ENCODE measurements at places on chromosomes 13 and 19. TPM values are rescaled to one million over a fixed set of nuclear protein-coding genes. Genes with fewer than 3 reads are reported as not detected.

KLF1 gene
- total RNA-seq, result 1.6 TPM

TLE6 gene
- total RNA-seq, result 0.82 TPM

NOVA2 gene
- 2.9 TPM for total RNA-seq

LMTK3 gene
- total RNA-seq, result 0.92 TPM

RUVBL2 gene
- total RNA-seq, result 96.6 TPM

MIA gene
- total RNA-seq, result 1.9 TPM

SPC24 gene
- 12.3 TPM for total RNA-seq

PDE4A gene
- 4.7 TPM for total RNA-seq

FFAR1 gene
- not detected for total RNA-seq

NCCRP1 gene
- total RNA-seq, result 4.5 TPM

LILRA2 gene
- not detected for total RNA-seq

LENG1 gene
- total RNA-seq, result 7.5 TPM

ZSCAN4 gene
- total RNA-seq, result not detected

B3GNT3 gene
- 1.8 TPM for total RNA-seq

TMEM238 gene
- 4.2 TPM for total RNA-seq

SLC39A3 gene
- 10.8 TPM for total RNA-seq

CCL25 gene
- total RNA-seq, result not detected

TMPRSS9 gene
- 0.31 TPM for total RNA-seq

OR7A10 gene
- total RNA-seq, result not detected

CYP4F22 gene
- total RNA-seq, result not detected

ADPRHL1 gene
- total RNA-seq, result 130 TPM
